ENCODE measurements at places on chromosomes 4 and X.

DNA sequence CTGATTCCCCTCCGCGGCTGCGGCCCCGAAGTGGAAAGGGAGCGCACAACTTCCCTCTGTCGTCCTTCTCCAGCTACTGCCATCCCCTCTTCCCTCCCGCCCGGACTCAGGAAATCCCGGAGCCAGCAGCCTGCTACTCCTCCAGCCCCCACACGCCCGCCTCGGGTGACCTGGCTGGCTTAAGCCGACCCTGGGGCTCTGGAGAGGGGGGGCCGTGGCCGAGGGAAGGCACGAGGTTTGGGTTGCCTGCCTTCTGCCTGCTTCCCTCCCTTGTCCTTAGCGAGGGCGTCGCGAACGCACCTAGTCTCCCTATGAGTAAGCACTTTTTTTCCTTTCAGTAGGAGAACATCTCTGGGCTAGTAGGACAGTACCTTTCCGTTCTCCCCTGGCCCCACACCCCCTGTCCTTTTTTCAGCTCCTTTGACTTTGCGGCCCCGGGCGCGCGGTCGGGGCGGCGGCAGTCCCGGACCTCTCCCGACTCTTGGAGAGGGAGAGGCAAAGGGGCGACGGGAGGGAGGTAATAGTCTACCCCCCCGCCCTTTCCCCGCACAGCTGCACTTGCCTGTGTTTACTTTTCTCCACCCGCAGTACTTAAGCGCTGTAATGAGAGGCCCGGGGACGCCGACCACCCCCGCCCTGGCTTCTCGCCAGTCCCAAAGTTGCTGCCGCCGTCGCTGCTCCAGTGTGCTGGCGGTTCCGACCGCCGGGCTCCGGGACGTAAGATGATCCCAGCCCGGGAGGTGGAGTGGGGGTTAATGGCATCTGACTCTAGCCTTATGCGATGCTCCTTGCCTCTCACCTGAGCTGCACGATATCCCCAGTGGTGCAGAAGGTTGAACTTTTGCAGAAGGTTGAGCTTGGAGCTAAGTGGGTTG is 868 bp downstream of the PLS3 start:
- peak; percentile 17 for DNase-seq

- no peak for DNase-seq
Measured at GRCh38 chr4:52995360-52996030, 133.4 kb downstream of the RASL11B start.

DNA sequence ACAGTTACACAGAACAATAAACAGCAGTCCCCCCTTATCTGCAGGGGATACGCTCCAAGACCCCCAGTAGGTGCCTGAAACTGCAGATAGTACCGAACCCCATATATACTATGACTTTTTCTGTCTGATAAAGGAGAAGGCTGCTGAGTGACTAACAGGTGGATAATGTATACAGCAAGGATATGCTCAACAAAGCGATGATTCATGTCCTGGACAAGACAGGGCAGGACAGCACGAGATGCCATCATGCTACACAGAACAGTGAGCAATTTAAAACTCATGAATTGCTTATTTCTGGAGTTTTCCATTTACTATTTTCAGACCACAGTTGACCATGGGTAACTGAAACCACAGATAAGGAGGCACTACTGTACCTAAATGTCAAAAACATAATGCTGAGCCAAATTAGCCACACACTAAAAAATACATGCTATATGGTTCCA is 76.1 kb downstream of the MANBA start:
- DNase-seq, result peak; percentile 46

- DNase-seq, result no peak
Measured at GRCh38 chr4:11543706-11544105, 115.0 kb upstream of the HS3ST1 start.

GRCh38 chr4:164579270-164579942 is 174.5 kb upstream of the SMIM31 start:
- no peak for DNase-seq

GRCh38 chr4:83387012-83387411 is 52.4 kb upstream of the HPSE start:
- DNase-seq, result no peak

GRCh38 chr4:159414305-159414704 is 311.4 kb downstream of the RAPGEF2 start:
- no peak for DNase-seq

DNA sequence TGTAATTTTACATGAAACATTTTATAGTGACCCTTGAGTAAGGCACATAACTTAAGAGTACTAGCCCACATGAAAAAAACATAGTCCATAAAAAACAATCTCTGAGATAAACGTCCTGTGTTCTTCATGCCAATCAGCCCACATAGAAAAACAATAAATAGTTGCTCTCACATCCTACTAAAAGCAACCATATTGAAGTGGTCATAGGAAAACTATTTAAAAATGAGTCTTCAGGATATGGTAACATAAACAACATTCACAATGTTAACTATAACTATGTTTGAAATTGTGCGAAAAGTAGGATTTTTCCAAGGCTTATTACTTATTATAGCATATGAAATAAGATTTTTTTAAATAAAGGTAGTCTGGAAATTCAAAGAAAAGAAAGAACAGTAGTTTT is 77.1 kb upstream of the EPHA5 start:
- DNase-seq, result no peak

DNA sequence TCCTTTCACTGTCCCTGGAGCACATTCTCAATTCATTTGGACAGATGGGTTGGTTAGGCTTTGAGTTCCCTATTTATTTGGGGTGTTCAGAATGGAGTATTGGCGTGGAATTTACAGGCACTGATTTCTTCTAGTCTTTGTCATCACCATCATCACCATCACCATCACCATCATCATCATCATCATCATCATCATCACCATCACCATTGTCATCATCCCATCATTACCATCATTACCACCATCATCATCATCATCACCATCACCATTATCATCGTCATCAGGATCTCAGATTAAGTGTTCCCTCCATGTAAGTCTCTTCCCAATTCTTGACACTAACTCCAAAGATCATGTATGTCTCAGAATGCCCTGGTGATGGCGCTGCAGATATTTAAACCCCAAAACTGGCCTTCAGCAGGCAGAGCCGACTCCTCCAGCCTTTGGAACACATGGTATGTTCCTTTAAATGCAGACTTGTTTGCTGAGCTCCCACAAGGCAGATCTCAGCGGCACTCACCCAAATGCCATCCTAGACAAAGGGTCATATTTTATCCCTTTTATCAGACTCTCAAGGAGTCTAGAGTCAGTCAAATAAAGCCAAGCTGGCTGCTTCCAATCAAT is 19.8 kb upstream of the FAM9A start:
- DNase-seq, result no peak

- DNase-seq, result no peak
Measured at GRCh38 chr4:109025471-109026076, 262.7 kb upstream of the ETNPPL start.

DNA sequence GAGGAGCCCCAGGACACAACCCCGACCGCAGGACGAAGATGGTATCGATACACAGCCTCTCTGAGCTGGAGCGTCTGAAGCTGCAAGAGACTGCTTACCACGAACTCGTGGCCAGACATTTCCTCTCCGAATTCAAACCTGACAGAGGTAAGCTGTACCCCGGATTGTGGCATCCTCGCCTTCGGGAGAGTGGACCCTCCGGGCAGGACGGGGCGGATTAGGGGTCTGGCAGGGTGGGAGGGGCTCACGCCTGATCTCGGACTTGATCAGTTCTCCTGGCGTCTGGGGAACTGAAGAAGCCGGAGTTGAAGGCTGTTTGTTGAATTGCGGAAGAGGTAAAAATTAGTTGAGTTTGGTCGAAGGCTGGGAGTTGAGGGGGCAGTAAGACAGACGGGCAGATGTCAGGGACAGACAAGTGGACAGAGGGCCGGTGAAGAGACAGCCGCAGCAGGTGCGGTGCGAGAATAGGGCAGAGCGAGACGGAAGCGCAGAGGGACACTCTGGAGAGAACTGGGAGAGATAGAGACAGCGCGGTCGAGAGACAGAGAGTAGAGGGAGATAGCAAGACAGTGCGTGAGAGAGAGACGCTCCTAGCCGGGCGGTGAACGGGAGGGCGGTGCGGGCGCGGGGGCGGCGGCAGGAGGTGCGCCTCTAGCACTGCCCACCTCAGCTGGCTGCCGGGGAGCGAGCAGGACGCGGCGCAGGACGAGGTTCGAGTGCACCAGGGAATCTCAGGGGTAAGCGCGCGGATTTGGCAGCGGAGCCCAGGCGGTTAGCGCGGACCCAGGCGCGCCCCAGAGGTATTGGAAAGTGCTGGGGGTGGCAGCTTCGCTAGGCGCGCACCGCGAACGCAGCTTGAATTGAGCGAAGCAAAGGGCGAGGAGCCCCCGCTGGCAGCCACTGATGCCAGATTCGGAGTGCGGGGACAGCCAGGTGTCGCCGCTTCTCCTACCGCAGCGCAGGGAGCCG is 23.9 kb downstream of the ARHGAP36 start:
- DNase-seq, result no peak

DNA sequence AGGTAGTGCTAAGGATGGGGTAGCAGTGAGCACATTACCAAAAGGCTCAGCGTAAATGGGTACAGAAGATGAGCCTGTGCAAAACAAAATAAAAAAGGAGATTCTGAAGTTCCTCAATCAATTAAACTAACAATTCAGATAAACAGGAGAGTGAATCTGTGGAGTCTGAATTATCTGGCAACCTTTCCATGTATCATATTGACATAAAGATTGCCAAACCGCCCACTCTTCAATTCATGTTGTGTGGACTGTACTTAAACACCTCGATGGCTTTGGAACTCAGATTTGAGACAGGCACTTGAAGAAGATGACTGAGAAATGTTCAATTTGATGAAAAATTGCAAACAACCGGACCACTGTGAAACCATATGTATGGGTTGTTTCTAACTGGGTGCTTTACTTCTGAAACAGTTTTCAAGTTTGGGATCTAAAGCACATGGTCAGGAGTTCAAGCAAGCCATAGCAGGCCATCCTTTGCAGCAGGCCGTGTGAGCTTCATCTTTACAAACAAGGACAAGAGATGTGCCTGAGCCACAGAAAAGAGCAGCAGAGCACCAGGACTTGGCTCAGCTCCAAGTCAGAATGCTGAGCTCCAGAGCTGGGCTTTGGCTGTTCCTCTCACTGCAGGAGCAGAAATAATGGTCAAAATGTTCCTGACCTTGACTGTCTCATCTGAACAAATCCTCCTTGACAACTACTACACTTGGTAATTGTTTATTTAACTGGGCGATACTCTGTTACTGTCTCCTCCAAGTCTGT is 108.1 kb downstream of the MGST2 start:
- DNase-seq, result no peak

DNA sequence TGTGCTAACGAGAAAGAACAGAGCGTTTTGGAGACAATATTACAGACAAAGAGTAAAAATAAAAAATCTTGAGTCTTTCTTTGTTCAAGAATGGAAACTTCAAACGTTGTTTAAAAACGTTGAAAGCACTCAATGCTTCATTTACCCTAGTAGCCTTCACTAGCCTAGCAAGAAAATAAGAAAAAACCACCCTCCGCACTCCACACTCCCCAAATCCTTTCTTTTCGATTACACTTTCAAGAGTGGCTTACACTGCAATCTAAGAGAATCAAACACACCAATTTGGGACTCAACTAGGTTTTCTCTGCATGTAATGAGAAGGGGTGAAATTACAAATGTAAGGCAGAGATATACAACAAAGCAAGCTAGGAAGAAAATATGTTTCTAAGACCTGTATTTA is 4.7 kb downstream of the TMSB4X start:
- DNase-seq, result no peak

DNA sequence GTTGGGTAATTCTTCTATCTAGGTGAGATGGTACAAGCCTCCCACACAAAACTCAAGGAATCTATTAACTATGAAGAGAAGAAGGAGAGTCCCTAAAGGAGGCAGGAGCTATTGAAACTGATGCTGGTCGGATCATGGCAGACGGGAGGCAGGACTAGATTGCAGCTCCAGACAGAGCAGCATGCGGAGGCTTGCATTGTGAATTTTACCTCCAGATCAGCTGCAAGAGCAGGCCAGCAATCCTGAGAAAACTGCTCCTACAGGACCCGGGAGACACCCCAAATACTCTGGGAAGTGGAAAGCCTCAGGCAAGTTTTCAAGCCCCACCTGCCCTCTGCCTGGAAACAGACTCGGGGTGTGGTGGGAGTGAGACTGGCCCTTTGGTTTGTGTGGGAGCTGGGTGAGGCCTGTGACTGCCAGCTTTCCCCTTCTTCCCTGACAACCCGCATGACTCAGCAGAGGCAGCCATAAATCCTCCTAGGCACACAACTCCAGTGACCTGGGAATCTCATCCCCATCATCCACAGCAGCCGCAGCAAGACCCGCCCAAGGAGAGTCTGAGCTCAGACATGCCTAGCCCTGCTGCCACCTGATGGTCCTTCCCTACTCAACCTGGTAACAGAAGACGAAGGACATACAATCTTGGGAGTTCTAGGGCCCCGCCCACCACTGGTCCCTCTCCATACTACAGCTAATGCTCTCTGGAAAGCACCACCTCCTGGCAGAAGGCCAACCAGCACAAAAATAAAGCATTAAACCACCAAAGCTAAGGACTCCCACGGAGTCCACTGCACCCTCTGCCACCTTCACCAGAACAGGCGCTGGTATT is 30.9 kb downstream of the GATB start:
- no peak for DNase-seq

DNA sequence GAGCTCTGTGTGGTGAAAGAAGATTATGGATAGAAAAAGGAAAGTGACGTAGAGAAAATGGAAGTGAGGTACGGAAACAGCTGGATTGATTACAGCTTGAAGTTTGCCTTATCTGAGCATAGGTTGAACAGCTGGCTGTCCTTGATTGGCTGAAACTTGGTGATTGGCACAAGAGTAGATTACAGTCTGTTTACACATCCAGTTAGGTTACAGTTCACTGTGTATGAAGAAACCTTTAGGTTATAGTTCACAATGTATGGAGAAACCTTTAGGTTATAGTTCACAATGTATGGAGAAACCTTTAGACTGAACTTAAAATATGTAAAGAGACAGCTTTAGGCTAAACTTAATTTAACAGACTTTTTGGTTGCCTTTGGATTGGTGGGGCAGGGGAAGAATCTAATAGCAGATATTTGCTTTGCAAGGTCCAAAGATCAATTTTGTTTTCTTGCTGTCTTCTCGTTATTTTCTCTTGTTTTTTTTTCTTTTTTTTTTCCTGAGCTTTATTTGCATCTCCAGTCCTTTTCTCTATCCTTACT is 15.6 kb upstream of the ART3 start:
- no peak for DNase-seq

GRCh38 chrX:101957174-101957573 is 25.3 kb upstream of the ZMAT1 start:
- no peak for DNase-seq

DNA sequence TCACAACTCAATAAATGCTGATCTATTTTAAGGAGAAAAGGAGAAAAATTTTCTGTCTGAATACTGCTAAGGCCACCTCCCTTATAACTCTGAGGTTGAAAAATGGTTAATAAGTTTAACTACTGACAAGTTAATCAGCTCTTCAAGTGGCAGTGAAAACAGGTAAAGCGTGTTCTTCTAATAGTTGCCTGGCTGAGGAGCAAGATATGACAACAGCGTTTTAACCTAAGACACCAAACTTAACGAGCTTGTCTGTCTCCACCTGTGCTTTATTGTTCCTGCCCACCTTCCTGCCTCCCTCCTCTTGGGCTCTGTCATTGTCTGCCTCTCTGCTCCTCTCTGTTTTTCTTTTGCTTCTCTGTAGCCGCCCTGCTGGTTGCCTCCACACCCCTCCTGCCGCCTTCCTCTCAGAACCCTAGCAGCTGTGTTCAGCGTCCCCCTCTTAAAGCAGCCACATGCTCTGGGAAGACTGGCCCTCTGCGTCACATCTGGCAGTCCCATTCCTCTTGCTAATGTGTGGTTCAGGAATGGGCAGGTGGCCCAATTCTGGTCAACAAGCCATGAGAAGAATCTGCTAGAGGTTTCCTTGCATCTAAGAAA is 4.3 kb upstream of the TSPAN5 start:
- no peak for DNase-seq

All from pons (tissue), 1 donor.